ENCODE measurements at places on chromosomes 5 and 9. TPM values are rescaled to one million over a fixed set of nuclear protein-coding genes. Genes with fewer than 3 reads are reported as not detected.

DNA sequence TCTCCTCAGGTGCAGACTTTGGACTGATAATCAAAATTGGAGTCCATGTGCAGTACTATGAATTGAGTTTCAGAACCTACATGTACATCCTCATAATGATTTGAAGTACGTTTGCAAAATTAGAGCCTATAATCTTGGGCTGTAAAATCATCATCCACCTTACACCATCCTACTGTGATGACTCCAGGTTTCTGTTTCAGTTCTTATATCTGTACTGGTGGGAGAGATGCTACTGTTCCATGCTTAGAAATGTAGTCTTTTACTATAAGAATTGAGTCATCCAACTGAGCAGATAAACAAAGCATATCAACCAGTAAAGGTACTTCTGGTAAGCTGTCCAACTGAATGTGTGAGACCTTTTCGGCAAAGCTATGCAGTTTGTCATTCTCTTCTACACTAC, 586.3 kb upstream of the FAM174A start:
- H3K27ac ChIP-seq = no peak overlapping the region
- no peaks in the 10 kb centered on the region for H3K4me1 ChIP-seq
- no peak overlapping the region for H3K4me3 ChIP-seq
- H3K36me3 ChIP-seq = no peaks in the 10 kb centered on the region
- no peak for DNase-seq

DNA sequence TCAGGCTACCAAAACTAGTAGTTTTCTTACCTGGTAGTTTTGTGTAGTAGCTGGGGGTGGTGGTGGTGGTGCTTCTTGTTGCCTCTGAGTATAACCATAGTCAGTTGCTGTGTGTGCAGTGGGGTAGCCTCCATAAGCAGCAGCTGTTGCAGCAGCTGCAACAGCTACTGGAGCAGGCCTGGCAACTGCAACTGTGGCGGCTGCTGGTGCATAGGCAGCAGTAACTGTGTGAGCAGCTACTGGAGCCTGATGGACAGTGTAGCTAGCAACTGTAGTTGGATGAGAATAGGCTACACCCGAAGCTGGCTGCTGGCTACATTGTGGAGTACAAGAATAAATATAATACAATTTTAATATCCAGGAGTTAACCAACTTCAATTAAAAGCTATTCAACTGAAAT, 24.7 kb downstream of the ZFR start:
- H3K27me3 ChIP-seq = no peaks in the 10 kb centered on the region
- H3K4me1 ChIP-seq = peaks cover 8% of the 10 kb centered on the region
- H3K36me3 ChIP-seq = peaks cover 36% of the 10 kb centered on the region
- H3K27ac ChIP-seq = no peak overlapping the region
- no peak overlapping the region for H3K4me3 ChIP-seq

The CD72 gene
- total RNA-seq = 2.5 TPM

DNA sequence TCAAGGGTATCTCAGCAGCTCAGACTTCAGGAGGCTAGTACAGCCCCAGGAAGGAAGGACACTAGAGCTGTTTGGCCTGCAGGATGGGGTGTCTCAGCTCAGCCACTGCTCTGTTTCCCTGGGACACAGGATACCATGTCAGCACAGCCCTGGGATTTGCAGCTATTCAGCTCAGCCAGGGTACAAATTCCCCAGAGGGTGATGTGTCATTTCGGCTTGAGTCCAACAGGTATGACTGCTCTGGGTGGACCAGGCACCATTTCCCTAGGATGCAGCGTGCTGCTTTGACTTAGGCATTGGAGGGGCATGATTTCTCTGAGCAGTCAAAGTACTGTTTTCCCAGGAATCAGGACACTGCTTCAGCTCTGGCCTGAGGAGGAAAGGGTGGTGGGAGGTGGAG, 130.1 kb downstream of the ARSB start:
- H3K36me3 ChIP-seq = no peaks in the 10 kb centered on the region
- no peak overlapping the region for H3K4me3 ChIP-seq
- H3K27me3 ChIP-seq = no peaks in the 10 kb centered on the region

- H3K4me3 ChIP-seq = no peak overlapping the region
- peaks cover 13% of the 10 kb centered on the region for H3K4me1 ChIP-seq
- peak overlapping the region; percentile 19 for H3K27ac ChIP-seq
- no peaks in the 10 kb centered on the region for H3K27me3 ChIP-seq
Measured at GRCh38 chr5:78587775-78588291, 60.7 kb downstream of the LHFPL2 start.

DNA sequence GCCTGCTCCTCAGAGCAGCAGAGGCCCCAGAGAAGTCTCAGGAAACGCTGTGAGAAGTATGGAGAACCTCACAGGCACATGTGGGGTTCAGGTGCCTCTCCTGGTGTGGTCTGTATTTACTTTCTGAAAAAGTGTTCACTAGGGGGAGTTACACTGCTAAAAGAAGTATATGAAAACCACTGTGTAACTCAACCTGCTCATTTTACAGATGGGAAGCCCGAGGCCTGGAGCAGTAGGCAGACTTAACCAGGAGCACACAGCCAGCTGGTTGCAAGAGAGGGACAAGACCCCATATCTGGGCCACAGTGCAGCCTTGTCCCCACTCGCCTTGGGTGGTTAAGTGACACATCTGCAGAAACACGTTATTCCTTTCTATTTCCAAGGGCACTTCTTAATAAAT, 112.8 kb upstream of the SAP30L start:
- H3K4me1 ChIP-seq = no peaks in the 10 kb centered on the region
- no peaks in the 10 kb centered on the region for H3K27me3 ChIP-seq
- H3K36me3 ChIP-seq = peaks cover 10% of the 10 kb centered on the region
- DNase-seq = no peak
- no peak overlapping the region for H3K27ac ChIP-seq

The FABP6 gene
- total RNA-seq = 12.2 TPM

- H3K36me3 ChIP-seq = no peaks in the 10 kb centered on the region
- DNase-seq = peak; percentile 57
- no peaks in the 10 kb centered on the region for H3K27me3 ChIP-seq
- H3K27ac ChIP-seq = peak within 1 kb of the TSS; percentile 38
- H3K4me1 ChIP-seq = peaks cover 23% of the 10 kb centered on the region
- peak within 1 kb of the TSS; percentile 48 for H3K4me3 ChIP-seq
Measured at GRCh38 chr9:122370869-122371755, at the start of gene PTGS1. Gene PTGS1, plus strand, starts transcription at chr9:122371024. Its CDS starts 61 bp downstream, at chr9:122371085.

DNA sequence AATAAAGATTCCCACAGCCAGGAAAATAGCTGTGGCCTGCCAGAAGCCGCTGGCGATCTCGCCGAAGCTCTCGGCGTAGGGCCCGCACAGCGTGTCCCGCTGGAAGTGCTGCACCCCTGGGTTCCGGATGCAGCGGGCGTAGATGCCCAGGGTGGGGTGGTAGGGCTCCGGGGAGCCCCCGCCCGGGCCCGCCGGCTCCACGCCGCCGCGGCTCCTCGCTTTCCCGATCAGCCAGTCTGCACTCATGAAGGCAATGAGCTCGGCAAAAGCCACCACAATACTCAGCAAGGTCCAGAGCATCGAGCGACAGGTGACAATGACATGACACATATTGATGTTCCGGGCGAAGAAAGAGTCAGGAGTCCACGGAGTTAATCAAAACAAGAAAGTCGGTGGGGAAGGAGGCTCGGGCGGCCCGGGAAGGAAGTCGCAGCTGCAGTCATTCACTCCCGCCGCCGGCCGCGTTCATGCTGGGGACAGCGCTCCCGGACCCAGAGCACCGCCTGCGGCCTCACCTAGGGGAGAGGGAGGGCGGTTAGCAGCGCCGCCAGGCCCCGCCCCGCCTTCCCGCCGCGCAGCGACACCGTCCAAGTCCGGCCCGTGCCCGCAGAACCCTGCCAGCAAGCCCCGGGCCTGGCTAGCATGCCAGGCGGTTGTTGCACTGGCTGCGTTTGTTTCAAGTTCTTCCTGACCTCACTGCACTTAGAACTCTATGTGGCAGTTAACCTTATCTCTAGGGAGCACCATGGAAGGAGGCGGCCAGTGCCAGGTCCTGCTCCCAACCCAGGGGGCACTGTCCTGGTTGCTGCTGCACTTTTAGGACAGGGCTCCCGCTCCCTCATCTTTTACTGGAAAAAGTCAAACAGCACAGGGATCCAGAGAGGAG, 138.4 kb downstream of the LHFPL2 start:
- H3K4me1 ChIP-seq = peaks cover 29% of the 10 kb centered on the region
- peak overlapping the region; percentile 71 for H3K27ac ChIP-seq
- H3K4me3 ChIP-seq = peak overlapping the region; percentile 69
- DNase-seq = peak; percentile 81

The STC2 gene
- total RNA-seq = 1.0 TPM

DNA sequence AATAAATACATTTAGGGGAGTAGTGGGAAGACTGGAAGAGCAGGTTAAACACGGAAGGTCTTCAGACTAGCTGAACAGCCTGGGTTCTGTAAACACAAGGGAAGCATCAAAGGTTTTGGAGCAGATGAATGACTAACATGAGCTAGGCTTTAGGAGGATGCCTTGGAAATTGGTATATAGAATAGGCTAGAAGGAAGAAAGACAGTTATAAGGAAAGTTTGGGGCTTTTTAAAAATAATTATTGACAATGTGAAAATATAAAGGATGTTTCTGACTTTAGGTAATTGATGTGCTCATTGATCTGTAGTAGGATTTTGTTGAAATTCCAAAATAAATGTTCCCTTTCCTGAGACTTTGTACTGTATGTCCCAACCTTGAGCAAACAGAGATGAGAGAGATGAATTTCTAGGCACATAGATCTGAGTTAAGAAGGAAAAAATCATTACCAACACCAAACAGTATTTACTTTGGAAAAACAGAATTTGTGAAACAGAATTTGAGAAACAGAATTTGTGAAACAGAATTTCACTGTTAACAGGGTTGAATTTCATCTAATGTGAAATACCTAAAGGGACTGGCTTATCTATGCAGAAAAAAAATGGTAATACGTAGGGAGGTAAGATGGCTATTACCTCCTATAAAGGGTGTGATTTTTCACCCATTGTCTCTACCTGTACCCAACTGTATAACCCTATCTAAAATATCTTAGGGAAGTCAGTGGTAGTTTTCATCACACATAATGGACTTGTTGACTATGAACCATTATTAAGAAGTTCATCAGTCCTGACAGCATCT, 28.8 kb downstream of the SKP2 start:
- no peak overlapping the region for H3K4me3 ChIP-seq
- no peaks in the 10 kb centered on the region for H3K27me3 ChIP-seq
- no peak for DNase-seq
- H3K36me3 ChIP-seq = peaks cover 6% of the 10 kb centered on the region
- no peaks in the 10 kb centered on the region for H3K4me1 ChIP-seq

The NOXA1 gene
- 3.3 TPM for total RNA-seq

The TXNDC8 gene
- not detected for total RNA-seq

DNA sequence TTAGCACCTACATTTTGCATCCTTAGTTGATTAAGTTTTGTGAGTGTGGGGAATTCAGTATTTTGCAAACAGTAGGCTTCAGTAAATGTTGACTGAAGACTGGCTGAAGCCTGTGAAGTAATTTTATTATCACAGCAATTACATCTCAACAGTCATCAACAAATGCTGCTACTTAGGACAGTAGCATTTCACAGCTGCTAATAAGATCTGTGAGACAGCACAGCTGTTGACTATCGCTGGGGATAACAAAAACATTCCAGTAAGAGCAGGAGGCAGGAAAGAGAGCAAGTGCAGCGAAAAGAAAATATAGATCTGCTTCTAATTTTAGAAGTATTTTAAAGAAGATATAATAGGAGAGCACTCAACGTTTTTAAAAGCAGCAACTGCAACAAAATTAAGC, 117.3 kb upstream of the FGF10 start:
- no peak for DNase-seq
- no peaks in the 10 kb centered on the region for H3K4me1 ChIP-seq
- H3K4me3 ChIP-seq = no peak overlapping the region
- no peaks in the 10 kb centered on the region for H3K36me3 ChIP-seq
- no peak overlapping the region for H3K27ac ChIP-seq
- H3K27me3 ChIP-seq = no peaks in the 10 kb centered on the region

GRCh38 chr5:175701797-175702196, 43.9 kb downstream of the HRH2 start:
- no peaks in the 10 kb centered on the region for H3K36me3 ChIP-seq
- no peak for DNase-seq
- no peaks in the 10 kb centered on the region for H3K27me3 ChIP-seq
- no peak overlapping the region for H3K4me3 ChIP-seq
- H3K27ac ChIP-seq = no peak overlapping the region
- no peaks in the 10 kb centered on the region for H3K4me1 ChIP-seq

DNA sequence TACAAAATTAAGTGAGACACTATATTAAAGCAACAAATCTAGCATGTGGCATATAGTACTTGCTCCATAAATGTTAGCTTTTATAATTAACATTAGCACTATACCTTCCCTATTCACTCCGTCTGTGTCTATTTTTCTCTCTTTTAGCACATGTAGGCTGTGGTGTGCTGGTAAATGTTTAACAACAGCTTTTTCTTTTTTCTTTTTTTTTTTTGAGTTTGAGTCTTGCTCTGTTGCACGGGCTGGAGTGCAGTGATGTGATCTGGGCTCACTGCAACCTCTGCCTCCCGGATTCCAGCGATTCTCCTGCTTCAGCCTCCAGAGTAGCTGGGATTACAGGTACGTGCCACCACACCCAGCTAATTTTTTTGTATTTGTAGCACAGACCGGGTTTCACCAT, 62.1 kb downstream of the SPRY4 start:
- H3K36me3 ChIP-seq = no peaks in the 10 kb centered on the region
- DNase-seq = no peak
- H3K4me3 ChIP-seq = no peak overlapping the region

GRCh38 chr9:17699615-17700330, 120.9 kb downstream of the SH3GL2 start:
- no peak overlapping the region for H3K4me3 ChIP-seq
- no peaks in the 10 kb centered on the region for H3K36me3 ChIP-seq
- no peak overlapping the region for H3K27ac ChIP-seq
- no peak for DNase-seq
- no peaks in the 10 kb centered on the region for H3K27me3 ChIP-seq

GRCh38 chr5:176542135-176542595, 5.0 kb upstream of the RNF44 start:
- DNase-seq = peak; percentile 59
- no peaks in the 10 kb centered on the region for H3K27me3 ChIP-seq
- peaks cover 53% of the 10 kb centered on the region for H3K4me1 ChIP-seq
- peak overlapping the region; percentile 73 for H3K4me3 ChIP-seq

GRCh38 chr5:53023969-53024368, 34.8 kb downstream of the ITGA2 start:
- no peaks in the 10 kb centered on the region for H3K27me3 ChIP-seq
- no peak overlapping the region for H3K4me3 ChIP-seq

The GRXCR2 gene
- total RNA-seq = not detected

DNA sequence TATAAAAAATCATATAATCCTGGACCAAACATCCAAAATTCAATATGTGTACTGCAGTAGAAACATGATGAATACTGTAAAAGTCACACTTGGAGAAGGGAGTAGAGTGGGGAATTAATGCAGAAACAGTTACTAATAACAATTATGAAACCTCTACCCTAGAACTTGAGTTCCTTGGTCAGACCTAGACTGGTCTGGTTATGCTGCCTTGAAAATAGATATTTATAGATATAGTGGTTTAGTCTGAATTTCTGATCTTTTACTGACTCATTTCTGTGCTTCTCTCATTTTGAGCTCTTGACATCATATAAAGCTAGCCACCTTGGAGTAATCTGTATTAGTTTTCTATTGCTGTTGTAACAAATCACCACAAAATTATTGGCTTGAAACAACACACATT, 808.7 kb upstream of the CDH10 start:
- H3K36me3 ChIP-seq = no peaks in the 10 kb centered on the region
- no peak overlapping the region for H3K27ac ChIP-seq
- H3K27me3 ChIP-seq = no peaks in the 10 kb centered on the region
- no peak for DNase-seq
- no peaks in the 10 kb centered on the region for H3K4me1 ChIP-seq
- no peak overlapping the region for H3K4me3 ChIP-seq

Data from upper lobe of left lung (tissue), 6 donors.